ENCODE measurements at places on chromosomes 6 and 20.

DNA sequence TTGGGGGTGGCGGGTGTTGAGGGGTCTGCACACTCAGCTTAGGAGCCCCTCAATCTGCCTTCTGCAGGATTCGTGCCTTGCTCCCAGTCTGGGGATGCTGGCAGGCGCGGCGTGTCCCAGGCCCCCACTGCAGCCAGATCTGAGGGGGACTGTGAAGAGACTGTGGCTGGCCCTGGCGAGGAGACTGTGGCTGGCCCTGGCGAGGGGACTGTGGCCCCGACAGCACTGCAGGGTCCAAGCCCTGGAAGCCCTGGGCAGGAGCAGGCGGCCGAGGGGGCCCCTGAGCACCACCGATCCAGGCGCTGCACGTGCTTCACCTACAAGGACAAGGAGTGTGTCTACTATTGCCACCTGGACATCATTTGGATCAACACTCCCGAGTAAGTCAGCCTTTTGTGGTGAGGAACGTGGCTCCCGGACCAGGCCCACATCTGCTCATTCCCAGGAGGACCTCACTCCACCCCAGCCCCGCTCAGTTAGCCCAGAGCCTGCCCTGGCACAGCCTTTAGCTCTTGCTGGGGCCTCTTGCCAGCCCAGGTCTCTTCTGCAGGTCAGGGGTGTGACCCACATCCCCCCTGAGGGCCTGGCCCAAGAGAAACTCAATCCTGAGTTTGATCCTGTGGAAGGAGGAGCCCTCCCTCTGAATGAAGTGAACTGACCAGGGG is 1.1 kb downstream of the EDN3 start:
- DNase-seq: no peak

GRCh38 chr20:1322511-1323245 is 6.3 kb downstream of the SDCBP2 start:
- DNase-seq: no peak

DNA sequence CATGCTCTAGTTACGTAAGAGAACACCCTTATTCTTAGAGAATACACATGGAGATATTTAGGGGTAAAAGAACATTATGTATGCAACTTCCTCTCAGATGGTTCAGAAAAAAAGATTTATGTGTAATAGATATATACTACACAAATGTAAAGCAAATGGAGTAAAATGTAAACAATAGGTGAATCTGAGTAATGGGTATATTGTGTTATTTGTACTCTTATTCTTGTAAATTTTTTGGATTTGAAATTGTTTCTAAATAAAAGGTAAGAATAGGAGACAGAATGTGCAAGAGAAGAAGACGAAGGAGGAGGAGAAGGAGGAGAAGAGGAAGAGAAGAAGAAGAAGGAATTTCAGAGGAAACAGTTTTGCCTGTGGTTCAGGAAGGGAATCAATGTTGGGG is 22.5 kb upstream of the LCA5 start:
- DNase-seq: no peak

- DNase-seq: no peak
These were observed 19.6 kb upstream of the FNDC1 start for GRCh38 chr6:159149641-159150040.

DNA sequence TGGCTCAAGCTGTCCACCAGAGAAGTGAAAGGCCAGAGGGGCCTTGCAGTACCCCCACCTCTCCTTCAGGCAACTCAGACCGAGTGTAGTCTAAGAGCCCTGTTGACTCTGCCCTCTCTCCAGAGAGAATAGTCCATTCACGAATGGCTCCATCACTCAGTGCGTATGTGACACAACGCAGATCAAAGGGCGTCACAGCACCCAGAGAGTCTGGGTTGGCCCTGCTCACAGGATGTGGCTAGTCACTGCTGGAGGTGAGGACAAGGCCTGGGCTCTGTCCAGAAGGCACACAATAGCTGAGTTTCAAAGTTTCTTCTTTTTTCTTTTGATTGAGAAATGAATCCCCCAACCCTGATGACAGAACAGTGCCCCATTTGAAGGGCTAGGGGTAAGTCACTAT is 74.1 kb downstream of the TRMT11 start:
- no peak for DNase-seq

GRCh38 chr20:49501917-49502316 is 19.4 kb upstream of the KCNB1 start:
- no peak for DNase-seq

- DNase-seq: no peak
These were observed 81.2 kb downstream of the ASXL1 start for GRCh38 chr20:32439132-32439829.

DNA sequence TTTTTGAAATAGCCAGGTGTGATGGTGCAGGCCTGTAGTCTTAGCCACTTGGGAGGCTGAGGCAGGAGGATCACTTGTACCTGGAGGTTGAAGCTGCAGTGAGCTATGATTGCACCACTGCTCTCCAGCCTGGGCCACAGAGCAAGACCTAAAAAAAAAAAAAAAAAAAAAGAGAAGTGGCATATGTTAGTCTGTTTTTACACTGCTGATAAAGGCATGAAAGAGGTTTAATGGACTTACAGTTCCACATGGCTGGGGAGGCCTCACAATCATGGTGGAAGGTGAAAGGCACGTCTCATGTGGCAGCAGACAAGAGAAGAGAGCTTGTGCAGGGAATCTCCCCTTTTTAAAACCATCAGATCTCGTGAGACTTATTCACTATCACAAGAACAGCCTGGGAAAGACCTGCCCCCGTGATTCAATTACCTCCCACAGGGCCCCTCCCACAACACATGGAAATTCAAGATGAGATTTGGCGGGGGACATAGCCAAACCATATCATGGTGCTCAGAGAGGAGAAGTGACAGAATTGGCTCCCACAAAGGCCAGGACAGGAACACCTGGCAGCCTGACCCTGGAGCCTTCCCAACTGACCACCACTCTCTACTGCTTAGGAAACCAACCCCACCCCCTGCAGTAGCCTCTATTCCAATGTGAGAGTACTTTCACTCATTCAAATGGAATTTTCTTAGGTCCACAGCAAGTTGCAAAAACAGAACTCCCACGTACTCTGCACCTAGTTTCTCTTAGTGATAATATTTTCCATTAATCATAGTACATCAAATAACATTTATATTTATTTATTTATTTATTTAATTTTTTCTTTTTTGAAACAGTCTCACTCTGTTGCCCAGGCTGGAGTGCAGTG is 29.8 kb downstream of the ARHGAP40 start:
- DNase-seq: no peak

- no peak for DNase-seq
These were observed 19.8 kb upstream of the ADRM1 start for GRCh38 chr20:62282877-62283503.

- DNase-seq: no peak
These were observed 6.7 kb downstream of the MCUR1 start for GRCh38 chr6:13807696-13808095.

GRCh38 chr20:46087161-46087560 is 2.6 kb downstream of the NCOA5 start:
- peak; percentile 26 for DNase-seq

GRCh38 chr6:45727819-45728449 is 287.7 kb downstream of the CLIC5 start:
- no peak for DNase-seq

DNA sequence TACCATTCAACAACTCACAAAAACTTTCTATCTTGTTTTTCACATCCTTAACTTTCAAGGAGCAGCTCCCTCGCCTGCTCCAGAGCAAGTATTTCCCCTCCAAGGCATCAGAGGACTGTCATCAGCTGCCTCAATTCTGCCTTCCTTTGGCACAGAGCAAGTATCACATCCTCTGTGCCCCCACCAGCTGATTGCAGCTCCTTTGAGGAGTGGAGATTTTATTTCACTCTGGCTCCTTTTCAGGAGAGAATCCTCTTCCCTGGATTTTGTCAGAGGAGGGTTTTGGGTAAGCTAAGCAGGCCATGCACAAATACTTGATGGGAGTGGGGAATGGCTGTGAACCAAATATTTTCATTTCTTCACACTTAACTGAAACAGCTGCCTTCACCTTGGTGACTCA is 610.5 kb upstream of the FLRT3 start:
- no peak for DNase-seq

GRCh38 chr20:50873585-50873984 is 57.7 kb downstream of the ADNP start:
- no peak for DNase-seq

- DNase-seq: no peak
These were observed 105.8 kb upstream of the TRAF3IP2 start for GRCh38 chr6:111711476-111711875.

DNA sequence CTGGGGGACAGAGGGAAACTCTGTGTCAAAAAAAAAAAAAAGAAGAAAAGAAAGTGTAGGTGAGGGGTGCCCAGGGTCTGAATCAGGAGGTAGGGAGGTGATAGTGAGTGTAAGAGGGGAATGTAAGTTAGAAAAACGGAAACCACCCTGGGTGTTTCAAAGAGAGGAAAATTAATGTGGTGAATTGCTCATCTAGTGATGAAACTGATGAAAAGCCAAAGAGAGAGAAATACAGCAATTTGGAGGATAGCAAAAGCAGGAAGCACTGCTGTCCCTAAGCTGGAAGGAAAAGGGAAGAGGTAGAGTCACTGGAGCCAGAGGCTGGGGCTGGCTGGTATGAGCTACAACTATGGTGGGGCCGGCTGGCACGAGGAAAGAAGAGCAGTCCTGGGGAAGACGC is 85.0 kb upstream of the CEP85L start:
- DNase-seq: no peak

- DNase-seq: no peak
These were observed 25.4 kb downstream of the CDYL start for GRCh38 chr6:4801491-4802110.

GRCh38 chr6:12958052-12958706 is 241.6 kb downstream of the PHACTR1 start:
- no peak for DNase-seq

DNA sequence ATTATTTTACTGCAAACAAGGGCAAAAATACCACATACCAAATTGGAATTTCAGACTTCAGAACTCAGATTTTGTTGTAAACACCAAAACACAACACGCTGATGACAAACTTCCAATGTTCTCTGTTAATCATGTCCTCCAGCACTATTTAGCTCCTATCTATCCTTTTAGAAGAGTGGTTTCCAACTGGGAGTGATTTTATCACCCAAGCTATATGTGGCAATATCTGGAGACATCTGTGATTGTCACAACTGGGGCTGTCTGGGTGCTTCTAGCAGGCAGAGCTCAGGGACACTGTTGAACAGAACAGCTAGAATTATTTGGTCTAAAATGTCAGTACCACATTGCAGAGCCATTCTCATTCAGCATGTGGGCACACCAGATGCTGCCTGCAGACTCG is 244.6 kb downstream of the FOXC1 start:
- no peak for DNase-seq

GRCh38 chr6:164469276-164469949 is 840.0 kb downstream of the C6orf118 start:
- DNase-seq: no peak

All from LNCaP clone FGC (cell line).